EL (cell line): ENCODE measurements at places on chromosomes 16 and 17.

GRCh38 chr17:7393613-7394451 lies 493 bp downstream of the PLSCR3 start:
- DNase-seq: peak; percentile 39

GRCh38 chr17:43917348-43918025 lies 10.2 kb upstream of the MPP2 start:
- DNase-seq: no peak

DNA sequence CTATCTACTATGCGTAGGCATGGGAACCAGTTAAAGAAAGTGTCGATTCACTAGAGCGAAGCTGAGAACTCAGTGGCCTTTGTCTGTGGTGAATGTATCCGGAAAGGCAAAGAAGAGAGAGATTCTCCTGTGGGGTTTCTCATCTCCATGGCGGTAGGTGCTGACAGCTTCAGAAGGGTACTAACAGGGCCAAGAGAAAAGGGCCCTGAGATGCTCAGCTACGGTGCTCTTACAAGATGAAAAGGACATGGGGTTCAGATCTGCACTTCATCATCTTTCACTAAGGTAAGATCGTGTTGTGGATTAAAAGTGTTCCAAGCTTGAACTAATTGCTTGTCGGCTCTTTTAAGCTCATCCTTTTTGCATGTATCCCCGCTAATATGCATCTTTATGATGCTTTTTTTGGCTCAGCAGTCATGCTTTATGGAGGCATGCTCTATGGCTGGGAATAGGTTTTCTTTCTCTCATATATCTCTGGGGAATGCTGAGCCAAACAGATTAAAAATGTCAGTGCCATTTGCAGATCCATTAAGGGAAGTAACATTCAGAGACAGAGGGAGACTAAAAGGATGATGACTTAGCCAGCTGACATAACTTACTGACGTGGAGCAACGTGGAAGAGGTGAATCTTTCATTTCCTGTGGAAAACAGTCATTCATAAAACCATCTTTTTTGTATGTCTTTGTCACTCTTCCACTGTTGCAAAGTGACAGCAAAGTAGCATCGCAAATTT lies 29.9 kb downstream of the KCNJ16 start:
- no peak for DNase-seq

- peak; percentile 9 for DNase-seq
These were observed 298.3 kb upstream of the XYLT1 start for GRCh38 chr16:17769065-17769464.

GRCh38 chr17:82397449-82398335 lies 20.5 kb upstream of the HEXD start:
- DNase-seq: no peak

GRCh38 chr17:77772461-77772897 lies 186.0 kb upstream of the TNRC6C start:
- peak; percentile 17 for DNase-seq

DNA sequence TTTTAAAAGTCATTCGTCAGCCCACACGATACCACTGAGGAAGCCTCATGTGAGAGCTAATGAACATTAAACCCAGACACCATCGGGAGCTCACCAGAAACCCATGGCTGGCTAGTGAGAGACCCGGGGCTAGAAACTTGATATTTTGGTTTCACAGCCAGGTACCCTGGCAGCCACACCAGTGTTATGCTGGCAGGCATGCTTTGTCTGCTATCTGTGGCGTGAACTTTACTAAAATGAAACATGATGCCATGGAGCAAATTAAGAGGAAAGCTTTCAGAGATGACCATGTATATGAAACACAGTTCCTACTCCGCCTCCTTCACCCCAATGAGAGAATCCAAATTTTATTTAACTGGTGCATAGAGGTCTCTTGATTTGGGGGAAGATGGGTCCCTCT lies 291.2 kb downstream of the IRX3 start:
- no peak for DNase-seq

- DNase-seq: no peak
These were observed 210.4 kb upstream of the N4BP1 start for GRCh38 chr16:48820379-48820778.

GRCh38 chr16:11175787-11176341 lies 80.1 kb downstream of the SOCS1 start:
- no peak for DNase-seq

DNA sequence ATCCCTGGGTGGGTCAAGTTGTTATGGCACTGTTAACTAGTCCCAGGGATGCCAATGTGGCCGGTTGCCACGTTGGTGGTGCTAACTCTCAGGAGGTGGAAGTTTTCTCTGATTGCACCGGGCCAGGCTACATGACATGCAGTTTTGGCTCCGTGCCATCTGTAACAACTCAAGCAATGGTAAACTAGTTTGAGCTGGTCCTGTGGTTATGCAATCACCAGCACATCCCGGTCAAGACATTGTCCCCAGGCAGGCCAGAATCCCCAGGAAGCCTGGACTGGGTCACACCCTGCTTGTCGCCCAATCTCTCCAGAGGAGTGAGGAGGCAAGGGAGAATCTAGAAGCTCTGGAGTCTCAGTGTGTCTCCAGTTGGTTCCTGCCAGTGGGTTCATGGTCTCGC lies 10.1 kb upstream of the CCL17 start:
- no peak for DNase-seq

GRCh38 chr17:7240375-7240774 lies 1.1 kb upstream of the PHF23 start:
- DNase-seq: no peak

- peak; percentile 85 for DNase-seq
These were observed 46.3 kb downstream of the PRKCA start for GRCh38 chr17:66348584-66349165.

DNA sequence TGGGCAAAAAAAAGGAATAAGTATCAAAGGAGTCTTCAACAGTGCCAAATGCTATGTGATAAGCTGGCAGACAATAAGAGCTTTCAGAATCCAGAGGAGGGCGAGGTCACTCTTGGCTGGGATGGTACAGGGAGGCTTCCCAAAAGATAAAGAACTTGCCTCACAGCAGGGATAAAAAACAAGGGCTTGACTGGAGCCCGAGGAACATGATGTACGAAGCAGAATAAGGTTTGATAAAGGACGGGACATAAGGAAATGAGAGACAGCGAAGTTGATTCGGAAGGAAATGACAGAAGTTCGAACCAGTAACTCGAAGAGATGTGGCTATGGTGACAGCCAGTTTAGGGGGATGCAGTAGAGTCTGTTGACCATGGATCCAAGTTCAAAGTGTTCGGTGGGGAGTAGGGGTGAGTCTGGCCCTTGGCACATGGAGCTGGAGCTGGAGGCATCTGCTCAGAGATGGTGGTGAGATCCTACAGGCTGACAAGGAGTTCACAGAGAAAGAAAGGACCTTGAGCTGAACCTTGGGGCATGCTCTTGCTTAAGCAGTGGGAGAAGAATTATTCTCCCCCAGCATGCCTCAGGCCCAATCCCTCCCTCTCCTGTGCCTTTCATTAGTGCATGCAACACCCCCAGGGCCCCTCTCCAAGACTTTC lies 137.6 kb upstream of the RCVRN start:
- no peak for DNase-seq

DNA sequence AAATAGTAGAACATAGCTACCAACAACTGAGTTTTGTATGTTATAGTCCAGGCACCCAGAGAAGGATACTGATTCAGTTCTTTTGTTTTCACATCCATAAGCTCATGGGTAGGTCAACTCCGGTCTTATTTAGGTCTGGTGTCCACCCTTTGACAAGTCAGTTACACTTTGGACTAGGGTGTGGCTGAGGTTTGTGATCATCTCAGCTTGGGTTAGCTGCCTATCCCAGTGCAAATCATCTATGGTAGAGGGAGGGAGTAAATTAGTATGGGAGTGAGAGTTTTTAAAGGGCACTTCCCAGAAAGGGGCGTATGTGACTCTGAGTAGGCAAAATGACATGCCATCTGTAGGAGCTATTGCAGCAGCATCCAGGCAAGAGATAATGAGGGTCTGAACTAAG lies 66.1 kb downstream of the TANC2 start:
- no peak for DNase-seq

DNA sequence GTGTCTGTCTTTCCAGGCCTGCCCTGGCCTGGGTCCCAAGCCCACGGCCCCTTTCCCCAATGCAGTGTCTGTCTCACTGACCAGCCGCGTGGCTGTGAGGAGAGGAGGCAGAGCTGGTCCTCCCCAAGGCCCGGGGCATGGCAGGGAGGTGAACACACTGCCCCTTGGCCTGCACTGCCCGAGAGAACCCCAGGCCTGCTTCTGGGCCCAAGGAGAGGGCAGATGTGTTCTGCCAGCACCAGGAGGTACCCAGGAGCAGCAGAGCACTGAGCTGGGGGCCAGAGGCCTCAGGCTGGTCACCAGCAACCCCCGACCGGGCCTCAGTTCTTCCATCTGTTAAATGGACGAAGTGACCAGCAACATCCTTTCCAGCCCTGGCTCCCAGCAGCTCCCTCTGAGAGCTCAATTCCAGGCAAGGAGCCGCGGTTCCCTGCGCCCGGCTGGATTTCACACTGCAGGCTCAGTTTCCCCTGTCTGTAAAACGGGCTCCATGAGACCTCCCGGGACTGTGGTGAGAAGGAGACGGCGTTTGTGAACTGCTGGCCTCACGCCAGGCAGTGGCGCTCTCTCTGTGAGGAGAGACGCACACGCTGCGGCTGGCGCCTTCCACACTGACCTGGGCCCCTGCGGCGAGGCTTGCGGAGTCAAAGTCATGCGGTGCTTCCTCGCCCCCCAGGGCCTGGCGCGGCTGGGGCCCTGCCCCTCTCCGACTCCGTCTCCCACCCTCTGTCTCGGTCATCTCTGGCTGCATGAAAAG lies 8.1 kb upstream of the ZFPM1 start:
- no peak for DNase-seq

DNA sequence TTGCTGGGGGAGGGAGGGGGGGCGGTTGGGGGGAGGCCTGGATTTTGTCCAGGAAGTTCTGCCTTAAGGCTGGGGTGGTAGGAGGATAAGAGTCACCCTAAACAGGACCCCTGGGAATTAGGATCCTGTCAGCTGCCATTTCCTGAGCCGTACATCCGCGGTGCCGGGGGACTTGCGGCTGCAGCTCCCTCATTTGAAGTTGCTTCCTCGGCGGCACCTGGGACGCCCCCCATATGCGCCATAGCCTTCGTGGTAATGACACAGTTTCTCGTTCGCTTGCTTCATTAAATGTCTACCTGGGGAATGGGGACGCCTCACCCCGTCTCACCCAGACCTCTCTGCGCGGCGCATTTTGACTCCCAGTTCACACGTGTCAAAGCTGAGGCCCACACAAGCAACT lies 55.1 kb upstream of the PABPN1L start:
- no peak for DNase-seq

GRCh38 chr16:76441391-76441790 lies 164.2 kb downstream of the CNTNAP4 start:
- no peak for DNase-seq

GRCh38 chr17:50501054-50501453 lies 7.2 kb upstream of the MYCBPAP start:
- peak; percentile 41 for DNase-seq

- no peak for DNase-seq
These were observed 45.6 kb downstream of the PRMT7 start for GRCh38 chr16:68356249-68356918.

GRCh38 chr17:44935116-44935515 lies 12.5 kb downstream of the KIF18B start:
- DNase-seq: no peak

GRCh38 chr16:90020260-90020837 lies 1.1 kb upstream of the DBNDD1 start:
- DNase-seq: peak; percentile 40

DNA sequence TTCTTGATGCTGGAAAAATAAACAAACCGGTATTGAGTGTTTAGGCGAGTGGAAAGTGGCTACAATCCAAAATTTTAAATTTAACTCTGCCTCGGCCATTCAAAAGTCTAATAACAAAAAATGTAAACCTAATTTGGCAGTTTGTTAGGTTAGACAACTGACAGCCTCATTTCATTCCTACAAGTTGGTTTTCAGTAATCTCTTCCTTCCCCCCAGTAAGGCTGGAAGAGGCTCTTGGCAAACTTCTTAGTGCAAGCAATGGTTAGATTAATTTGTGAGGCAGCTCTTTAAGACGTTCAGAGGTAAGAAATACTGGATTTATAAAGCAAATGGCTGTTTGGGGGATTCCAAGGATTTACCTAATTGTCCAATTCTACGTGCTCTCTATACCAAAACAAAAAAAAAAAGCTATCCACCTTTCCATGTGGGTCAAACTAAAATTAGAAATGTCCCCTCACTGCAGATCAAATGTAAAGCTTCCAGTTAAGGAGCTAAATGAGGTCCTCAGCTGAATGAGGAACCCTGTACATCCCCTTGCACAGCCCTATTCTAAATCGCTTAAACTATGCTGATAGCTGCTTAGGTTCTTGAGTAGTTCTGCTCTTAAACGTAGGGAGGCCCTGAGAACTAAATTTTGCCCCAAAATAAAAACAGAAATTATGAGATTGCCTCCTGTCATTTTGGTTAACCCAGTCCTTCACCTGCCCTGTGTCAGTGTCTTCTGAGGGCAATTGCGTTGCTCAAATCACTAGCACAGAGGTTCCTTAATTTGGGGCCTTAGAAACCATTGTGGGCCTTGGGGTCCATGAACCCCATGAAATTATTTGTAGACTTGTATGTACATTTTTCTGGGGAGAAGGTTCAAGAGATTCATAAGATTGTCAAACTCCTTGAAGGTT lies 2.9 kb downstream of the HEXIM1 start:
- no peak for DNase-seq

DNA sequence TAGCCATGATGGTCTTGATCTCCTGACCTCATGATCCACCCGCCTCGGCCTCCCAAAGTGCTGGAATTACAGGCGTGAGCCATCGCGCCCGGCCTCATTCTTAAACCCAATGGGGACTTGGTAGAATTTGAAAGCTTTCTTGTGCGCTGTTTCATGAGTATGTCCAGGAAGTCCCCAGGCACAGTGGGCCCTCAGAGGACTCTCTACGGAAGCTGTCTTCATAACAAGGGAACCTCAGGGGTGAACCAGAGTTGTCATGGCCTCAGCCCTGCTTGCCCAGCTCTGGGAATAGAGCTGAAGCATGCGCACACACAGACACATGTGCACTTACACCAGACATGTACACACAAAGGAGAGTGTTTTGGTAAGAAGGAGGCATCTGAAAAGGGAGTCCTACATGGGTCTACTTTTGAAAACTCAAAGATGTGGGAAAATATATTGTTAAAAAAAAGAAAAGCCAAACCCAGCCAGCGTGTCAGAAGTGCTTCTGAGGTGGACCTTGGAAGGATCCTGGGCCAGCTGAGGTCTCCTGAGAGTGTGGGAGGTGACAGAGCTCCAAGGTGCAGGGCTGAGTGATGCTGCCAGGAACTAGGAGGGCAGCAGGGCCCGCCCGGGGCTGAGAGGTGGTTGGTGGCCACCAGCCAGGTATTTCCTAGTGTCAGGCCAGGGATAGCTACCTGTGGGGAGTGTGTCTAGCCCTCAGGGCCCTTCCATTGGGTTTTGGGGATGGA lies 54.6 kb downstream of the EPN2 start:
- no peak for DNase-seq

GRCh38 chr16:15572329-15573001 lies 70.5 kb downstream of the MARF1 start:
- DNase-seq: peak; percentile 17
